Left renal pelvis (tissue), 4 donors: ENCODE measurements at places on chromosomes 2 and 18.

DNA sequence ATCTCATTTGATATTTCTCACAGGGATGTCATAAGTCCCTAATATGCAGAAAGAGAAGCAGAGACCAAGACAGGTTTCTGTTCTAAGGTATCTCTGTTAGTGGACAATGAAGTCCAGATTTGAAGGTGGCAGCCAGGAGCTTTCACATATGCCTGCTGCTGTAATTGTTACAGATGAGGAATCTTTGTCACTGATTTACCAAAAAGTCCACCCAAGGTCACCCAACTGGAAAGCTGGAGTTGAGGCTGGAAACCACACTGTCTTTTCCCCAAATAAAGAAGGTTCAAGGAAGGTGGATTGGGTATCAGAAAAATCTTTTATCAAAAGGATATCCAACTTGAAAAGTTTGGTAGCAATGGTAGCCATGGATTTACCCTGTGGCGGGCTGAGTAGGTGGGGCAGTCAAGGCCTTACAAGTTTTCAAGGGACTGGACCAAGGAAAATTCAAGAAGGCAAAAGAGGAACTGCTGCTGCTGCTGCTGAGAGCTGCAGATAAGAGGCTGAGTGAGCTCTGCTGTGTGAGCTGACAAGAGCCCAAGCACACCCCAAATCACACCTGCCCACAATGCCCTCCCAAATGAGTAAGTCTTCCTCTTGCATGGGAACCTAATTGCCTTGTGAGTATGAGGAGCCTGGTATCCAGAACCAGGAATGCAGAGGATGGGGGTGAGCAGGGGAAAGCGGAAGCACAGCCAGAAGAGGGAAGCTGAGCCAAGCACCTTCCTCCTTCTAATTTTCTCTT is 241.2 kb downstream of the ANAPC1 start:
- no peak for DNase-seq

DNA sequence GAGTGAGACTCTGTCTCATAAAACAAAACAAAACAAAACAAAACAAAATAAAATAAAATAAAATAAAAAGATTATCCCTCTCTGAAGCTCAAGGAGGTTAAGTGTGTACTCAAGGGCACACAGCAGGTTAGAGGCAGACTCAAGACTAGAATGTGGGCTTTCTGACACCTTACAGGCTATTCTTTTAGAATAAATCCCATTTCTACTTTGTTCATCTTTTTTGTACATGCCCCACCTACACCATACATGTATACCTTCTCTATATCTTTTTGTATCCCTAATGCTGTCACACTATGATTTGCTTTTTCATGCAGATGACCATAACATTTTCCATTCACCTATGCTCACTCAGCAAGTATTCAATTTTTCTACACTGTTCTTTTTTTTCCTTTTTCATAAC is 2.6 kb downstream of the IL1B start:
- no peak for DNase-seq

DNA sequence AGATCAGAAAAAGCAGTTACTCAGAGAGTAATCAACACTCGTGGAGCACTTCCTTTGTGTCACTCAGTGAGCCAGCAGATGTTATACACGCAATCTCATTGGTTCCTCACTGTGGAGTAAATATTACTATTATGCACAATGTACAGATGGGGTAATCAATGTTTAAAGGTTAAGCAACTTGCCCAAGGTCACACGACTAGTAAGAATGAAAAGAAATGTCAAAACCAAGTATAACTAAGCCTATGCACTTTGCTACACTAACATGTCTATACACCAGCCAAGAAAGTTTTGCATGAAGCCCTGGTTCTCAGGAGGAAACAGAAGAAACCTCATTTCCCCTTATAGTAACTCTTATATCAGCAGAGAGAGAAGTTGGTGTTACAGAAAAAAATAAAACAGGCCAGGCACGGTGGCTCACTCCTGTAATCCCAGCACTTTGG is 5.4 kb downstream of the METTL21A start:
- no peak for DNase-seq

DNA sequence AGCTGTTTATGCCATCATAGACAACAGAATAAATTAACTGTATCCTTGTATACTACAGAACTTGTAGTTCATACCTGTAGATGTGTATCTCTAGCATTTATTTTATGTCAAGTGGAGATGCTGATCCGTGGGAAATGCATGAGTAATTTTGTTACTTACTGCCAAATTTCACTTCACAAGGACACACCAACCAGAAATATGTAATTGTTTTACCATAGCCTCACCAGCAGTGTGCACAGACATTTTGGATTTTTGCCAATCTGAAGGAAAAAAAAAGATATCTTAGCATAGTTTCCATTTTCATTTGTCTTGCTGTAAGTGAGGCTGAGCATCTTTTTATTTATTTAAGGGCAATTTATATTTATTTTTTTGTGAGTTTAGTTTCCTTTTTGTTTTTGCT is 265.1 kb upstream of the OSR1 start:
- DNase-seq, result no peak

- no peak for DNase-seq
These were observed 1.6 kb downstream of the COBLL1 start for GRCh38 chr2:164839914-164840457.

- DNase-seq, result no peak
These were observed 55.0 kb upstream of the DAPL1 start for GRCh38 chr2:158740127-158740526.

DNA sequence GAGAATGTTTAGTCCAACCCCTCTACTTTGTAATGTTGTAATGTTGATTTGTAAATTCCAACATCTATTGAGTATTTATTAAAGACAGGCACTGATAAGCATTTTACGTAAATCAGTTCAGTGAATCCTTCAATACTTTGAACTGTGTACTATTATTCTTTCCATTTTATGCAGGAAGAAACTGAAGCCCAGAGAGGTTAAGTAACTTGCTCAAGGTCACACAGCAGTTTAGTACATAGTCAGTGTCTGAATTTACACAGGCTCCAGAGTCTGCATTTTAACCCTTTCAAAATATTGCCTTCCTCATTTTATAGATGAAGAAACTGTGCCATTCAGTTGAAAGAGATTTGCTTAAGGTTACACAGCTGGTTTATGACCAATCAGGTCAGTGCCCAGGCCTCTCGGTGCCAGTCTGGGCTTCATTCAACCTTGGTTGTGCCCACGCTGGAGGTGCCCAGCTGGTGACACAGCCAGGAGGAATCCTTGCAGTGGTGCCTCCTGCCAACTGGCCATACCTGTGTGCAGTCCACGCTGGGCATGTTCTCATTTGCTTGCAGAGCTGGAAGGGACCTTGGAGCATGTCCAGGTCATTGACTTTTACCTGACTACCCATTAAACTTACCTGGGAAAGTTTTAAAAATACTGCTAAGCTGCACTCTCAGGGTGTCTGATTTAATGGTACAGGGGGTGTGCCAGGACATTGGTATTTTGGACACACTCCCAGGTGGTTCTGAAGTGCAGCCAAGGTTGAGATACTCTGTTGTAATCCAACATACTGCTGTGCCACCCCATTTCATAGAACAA is 74.3 kb upstream of the CYRIA start:
- no peak for DNase-seq

DNA sequence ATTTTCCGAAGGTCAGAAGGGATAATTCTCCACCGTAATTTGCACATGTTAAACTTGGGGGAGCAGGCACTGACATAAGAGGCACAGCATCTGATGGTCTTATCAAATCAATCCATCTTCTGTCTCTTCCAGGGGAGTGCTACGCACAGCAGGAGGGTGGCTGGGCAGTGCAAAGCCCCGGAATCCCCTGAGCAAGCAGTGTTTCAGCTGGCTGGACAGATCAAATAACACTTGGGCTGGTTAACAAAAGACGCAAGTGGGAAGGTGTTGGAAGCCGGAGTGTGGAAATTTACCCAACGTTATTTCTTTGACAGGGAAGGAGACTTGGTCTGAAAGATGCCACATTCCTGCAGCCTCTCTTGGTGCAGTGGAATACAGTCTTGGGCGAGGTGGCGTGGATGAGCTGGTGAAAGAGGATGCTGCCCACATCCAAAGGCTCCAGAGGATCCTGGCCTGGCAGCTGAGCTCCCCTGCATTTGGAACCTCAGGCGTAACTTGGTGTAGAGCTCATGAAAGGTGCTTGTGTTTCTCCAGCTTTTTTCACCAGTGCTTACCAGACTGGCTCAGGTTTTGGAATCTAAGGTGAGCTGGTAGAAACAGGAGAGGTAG is 103.0 kb downstream of the MAPK4 start:
- no peak for DNase-seq

DNA sequence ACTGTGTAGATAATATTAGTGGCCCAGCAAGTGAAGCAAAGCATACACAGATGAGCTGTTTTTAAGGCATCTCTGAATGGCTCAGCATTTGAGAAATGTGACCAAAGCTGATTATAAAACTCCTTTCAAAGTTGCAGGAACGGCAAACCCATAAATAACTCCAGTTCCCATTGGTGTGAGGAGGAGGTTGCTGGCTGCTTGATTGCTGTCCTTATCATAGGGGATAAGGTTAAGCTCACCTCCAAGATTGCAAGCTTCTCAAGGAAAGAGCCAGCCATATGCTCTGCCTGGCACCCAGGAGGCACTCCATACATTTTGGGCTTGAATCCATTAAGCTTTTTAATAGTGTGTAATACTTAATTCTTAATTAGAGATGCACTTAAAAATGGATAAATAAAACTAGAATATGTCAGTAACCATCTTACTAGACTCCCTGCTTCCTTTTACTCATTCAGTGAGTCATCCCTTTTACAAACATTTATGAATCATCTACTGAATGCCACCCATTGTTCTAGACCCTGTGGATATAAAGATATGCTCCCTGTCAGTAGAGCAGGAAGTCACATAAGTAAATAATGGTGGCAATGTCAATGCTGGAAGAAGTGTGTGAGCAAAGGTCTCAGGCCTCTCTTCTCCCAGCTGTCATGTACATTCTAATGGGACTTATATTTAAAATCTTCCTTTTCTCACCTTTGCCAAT is 99.3 kb downstream of the SPATS2L start:
- DNase-seq, result no peak

DNA sequence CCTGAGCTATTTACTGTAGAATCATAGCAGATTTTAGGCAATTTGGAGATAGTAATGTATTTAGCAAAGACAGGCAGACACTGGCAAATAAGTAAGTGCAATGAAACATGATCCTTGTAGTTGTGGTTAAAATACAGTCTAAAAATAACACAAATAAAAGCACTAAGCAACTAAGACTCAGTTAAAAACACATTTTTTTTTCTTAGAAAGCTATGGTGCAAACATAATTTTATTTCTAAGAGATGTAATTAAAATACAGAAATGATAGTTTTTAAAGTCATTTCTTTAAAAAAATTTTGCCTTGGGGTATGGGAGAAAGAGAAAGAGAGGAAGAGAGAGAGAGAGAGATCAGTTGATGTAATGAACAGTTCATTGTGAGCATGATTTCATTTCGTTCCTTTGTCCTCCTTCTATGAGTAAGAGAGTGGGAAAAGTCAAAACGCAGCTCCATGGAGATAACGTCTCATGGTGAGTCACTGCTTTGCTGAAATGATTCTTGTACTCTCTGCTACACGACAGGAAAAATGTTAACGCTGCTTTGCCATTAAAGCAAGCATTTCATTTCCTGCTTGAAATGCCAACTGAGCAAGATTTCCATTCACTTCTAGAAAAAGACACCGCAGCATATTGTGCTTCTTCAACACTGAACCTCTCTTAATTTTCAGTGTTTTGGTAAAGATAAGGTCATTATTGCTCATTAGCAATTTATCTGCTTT is 61.3 kb upstream of the PGAP1 start:
- DNase-seq, result no peak

DNA sequence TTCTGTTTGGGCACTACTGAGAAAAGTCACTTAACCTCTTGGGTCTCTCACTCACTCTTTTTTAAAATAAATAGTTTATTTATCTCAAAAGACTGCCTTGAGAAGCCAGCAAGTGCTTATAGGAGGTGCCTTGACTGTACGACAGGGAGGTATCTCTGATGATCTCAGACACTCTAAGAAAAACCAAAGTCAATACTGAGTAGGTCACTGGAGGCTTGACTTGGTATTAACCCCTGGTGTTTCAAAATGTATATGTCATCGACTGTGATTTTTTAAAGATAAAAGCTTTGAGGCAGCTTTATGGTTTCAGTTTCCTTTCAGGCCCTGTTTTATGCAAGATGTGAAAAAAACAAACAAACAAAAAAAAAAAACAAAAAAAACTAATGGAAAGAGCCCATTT is 33.7 kb downstream of the MREG start:
- no peak for DNase-seq

GRCh38 chr2:10552220-10552870 is 104.2 kb upstream of the ODC1 start:
- DNase-seq, result no peak

- no peak for DNase-seq
These were observed 369.1 kb downstream of the ZNF521 start for GRCh38 chr18:24982831-24983230.

DNA sequence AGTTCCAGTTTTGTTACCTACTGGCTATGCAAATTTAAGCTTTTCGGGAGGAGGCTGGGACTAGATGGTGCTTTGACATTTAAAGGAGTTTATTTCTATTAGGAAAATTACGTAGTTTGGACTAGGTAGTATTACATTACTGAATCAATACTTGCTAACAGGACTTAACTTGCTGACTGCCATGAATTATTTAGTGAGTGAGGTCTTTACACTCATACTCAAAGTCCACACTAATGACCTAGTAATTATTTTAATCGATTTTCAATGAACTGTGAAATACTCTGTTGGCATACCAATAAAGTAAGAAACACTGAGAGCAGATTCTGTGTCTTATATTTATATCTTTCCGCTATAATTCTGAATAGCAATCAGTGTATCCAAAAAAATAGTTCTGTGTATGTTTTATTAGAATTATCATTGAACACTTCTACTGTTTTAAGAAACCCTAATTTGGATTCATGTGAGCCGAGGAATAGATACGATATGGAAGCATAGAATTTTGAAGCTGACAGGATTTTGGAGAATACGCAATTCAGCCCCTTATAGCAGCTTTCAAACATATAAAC is 55.0 kb downstream of the CHST9 start:
- no peak for DNase-seq

DNA sequence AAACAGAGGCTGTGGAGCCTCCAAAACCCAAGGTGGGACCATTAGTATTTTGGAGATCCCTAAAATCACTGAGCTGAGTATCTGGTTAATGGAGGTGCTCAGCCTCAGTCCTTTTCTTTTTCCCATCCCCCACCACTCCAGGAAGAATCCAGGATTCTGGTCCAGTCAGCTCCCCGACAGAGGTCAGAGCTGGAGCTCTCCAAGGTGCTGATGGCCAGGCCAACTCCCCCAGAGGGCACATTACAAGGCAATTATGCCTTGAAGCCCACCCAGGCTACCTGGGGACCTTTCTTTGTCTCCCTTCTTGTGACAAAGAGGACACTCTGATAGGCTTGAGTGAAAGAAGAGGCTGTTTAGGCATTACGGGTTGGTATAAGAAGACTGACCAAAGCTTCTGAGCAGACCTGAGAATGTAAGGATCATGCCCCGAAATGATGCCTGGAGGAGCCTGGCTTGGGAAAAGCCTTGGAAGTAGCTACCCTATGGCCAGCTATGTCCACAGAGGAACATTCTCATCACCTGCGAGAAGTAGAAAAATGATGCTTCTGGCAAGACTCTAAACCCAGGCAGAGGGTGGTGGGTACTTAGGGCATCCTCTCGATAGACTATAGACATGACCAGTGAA is 102.5 kb upstream of the LDAH start:
- DNase-seq, result no peak
